Activated naive CD4-positive, alpha-beta T cell (primary cell): ENCODE measurements at places on chromosomes 1 and 21.

GRCh38 chr1:88698764-88699163, 14.7 kb downstream of the PKN2 start:
- DNase-seq: no peak

- DNase-seq: no peak
Measured at GRCh38 chr1:3992103-3992556, 92.1 kb upstream of the C1orf174 start.

DNA sequence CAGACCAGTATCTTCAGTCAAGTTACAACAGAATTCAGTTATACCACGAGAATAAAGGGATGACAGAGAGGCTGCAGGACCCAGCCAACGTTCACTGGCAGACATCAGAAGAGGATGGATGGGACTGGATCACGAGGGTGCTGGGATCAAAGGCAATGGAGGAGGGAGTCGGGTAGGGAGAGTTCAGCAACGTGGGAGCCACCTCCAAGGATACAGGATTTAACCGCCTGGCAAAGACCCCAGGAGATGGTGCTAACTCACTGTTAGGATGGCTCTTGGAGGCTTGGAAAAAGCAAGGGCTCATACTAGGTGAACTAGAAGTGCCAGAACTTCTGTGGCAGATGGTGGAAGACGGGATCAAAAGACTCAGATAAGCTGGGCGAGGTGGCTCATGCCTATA, 99.1 kb upstream of the DISP3 start:
- no peak for DNase-seq

GRCh38 chr1:119593805-119594204, 54.3 kb downstream of the ZNF697 start:
- no peak for DNase-seq

- no peak for DNase-seq
Measured at GRCh38 chr1:202362212-202362611, 13.7 kb downstream of the PPP1R12B start.

GRCh38 chr1:18929686-18930085, 26.8 kb downstream of the IFFO2 start:
- DNase-seq: no peak

DNA sequence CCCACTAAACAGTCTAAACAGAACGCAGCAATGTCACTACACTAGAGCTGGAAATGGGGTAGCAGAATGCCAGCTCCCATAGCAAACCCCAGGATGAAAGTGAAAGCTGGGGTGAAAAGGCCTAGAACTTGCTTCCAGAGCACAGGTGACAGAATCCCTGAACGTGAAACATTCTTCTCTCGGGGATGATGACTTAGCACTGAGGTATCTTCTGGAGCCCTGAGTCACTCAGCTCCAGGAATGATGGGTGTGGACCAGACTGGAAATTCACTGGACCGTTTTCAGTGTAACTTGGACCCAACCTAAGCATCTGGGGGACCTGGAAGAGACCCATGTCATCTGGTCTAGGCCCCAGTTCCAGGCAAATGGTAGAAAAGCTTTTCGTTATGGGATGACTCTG, 108.9 kb downstream of the CDC7 start:
- no peak for DNase-seq

- DNase-seq: no peak
Measured at GRCh38 chr1:162218975-162219374, 149.5 kb downstream of the NOS1AP start.

GRCh38 chr21:15894596-15894995, 164.8 kb downstream of the USP25 start:
- no peak for DNase-seq

GRCh38 chr1:11331036-11331944, 58.3 kb downstream of the UBIAD1 start:
- DNase-seq: no peak

GRCh38 chr1:151868486-151868885, 15.0 kb upstream of the THEM5 start:
- no peak for DNase-seq

- no peak for DNase-seq
Measured at GRCh38 chr1:108880850-108881249, 4.1 kb downstream of the GPSM2 start.

DNA sequence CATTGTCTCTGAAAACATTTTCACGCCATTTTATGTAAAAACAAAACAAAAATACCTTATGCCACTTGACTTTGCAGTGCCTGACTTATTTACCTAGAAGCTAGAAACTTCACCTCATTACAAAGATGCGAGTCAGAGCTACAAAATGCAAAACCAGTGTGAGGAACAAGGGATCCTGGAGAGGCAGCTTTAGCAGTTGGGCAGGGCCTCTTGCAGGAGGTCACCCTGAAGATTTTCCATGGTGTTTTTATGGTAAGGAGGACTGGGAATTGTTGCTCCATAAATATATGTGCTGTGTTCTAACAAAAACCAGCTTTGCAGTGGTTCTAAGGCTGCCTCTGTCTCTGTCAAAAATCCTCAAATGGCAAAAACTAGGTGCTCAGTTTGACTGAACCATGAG, 36.4 kb upstream of the TARBP1 start:
- DNase-seq: no peak

GRCh38 chr1:4000811-4001251, 100.8 kb upstream of the C1orf174 start:
- DNase-seq: no peak

DNA sequence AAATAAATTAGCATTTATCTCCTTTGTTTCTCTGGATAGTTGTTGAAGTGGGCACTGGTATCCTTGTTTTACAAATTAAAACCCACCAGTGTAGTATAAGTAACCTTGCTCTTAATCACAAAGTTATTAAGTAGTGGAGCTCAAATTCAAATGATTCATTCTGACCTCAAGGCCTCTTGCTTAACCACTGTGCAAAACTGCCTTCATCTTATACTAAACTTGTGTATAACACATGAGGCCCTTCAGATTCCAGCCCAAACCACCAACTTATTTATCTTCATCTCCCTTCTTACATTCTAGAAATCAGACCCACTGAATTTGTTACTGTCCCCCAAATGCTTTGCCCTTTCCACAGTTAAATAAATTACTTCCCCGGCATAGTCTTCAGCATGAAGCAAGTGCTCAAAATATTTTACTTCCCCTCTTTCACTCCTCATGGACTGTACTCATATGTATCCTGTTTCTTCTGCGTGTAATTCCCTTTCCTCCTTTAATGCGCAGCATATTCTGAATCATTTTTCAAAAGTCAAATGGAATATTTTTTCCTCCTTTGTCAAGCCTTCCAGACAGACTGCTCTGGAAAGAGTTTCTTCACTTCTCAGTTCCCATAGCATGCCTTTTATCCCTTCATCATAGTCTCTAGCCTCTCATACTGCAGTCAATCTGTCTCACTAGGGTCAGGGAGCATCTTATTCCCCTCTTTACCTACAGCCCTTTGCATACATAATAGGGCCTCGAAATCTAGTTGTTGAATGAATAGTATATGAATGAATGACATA, 19.0 kb upstream of the DNASE2B start:
- no peak for DNase-seq

GRCh38 chr21:37742532-37742931, 173.7 kb downstream of the KCNJ6 start:
- no peak for DNase-seq

GRCh38 chr1:27879374-27880082, 7.2 kb downstream of the THEMIS2 start:
- no peak for DNase-seq

DNA sequence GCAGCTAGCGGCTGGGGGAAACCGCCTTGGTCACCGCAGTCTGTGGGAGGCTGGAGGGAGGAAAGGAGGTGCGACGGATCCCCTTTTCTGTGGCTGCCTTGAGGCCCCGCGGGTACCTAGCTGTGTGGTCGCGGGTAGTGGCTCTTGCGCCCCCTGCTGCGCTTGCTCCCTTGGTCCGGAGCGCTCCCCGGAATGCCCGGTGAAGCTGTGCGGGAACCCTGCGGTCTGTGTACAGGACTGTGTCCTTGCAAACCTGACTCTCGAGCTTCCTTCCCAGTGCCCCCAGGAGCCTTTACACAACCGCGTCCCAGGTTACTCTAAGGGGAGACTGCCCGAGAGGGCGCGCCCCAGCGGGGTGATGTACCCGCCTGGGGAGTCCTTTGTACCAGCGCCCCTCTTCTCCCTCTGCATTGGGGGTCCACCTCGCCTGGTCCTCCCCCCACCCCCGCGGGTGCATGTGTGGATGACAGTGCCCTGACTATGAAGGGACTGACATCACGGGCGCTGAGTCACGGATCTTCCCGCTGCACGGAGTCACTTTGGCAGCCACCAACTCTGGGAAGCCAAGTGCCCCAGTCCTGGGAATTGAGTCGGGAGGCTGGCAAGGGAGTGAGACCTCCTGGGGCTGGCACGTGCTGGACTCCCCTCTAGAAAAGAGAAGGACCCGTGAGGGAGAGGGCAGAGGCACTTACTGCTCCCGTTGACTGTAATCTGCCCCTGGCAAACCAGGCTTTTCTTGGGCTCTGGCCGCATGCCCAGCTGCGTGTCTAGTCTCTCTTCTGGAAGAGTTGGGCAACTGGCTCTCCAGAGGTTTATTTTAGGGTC, 816 bp downstream of the IL6R start:
- DNase-seq: no peak

DNA sequence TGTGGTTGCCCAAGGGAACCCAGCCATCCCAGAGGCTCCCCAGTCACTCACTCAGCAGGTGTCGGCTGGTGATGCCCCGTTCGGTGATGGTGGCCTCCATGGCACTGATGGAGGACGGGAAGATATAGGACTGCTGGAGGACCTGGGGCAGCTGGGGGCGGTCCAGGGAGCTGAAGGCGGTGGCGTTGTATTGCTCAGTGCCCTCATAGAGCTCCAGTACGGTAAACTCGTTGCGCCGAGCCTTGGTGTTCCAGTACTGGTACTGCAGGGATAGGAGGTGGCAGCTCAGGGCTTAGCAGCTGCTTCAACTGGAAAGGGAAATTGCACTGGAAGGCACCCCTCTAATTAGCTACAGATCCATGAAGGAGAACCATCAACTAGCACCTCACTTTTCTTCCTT, 12.5 kb upstream of the UBR4 start:
- no peak for DNase-seq

DNA sequence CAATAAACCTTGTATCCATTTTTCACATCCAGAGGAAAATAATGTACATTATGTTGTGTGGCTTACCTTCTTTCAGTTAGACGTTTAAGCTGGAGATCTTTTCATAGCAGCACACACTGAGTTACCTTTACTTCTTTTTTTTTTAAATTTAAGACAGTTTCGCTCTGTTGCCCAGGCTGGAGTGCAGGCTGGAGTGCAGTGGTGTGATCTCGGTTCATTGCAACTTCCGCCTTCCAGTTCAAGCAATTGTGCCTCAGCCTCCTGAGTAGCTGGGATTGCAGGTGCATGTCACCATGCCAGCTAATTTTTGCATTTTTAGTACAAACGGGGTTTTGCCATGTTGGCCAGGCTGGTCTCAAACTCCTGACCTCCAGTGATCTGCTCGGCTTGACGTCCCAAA, 7.4 kb upstream of the CAMTA1 start:
- DNase-seq: no peak

GRCh38 chr1:226210571-226211176, 12.8 kb upstream of the MIXL1 start:
- no peak for DNase-seq

DNA sequence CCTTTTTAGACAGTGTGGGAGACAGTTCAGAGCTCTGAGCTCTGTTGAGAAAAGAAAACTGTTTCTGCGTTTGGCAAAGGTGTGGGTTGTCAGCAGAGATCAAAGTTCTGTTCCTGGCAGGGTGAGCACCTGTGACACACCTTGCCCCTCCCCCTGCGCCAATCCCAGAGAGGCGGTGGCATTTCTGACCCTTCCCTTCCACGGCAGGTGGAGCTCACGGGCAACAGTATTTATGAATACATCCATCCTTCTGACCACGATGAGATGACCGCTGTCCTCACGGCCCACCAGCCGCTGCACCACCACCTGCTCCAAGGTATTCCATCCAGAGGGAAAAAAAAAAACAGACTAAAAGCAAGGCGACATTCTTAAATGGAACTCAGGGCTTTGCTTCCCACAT, 20.7 kb downstream of the SIM2 start:
- DNase-seq: no peak

DNA sequence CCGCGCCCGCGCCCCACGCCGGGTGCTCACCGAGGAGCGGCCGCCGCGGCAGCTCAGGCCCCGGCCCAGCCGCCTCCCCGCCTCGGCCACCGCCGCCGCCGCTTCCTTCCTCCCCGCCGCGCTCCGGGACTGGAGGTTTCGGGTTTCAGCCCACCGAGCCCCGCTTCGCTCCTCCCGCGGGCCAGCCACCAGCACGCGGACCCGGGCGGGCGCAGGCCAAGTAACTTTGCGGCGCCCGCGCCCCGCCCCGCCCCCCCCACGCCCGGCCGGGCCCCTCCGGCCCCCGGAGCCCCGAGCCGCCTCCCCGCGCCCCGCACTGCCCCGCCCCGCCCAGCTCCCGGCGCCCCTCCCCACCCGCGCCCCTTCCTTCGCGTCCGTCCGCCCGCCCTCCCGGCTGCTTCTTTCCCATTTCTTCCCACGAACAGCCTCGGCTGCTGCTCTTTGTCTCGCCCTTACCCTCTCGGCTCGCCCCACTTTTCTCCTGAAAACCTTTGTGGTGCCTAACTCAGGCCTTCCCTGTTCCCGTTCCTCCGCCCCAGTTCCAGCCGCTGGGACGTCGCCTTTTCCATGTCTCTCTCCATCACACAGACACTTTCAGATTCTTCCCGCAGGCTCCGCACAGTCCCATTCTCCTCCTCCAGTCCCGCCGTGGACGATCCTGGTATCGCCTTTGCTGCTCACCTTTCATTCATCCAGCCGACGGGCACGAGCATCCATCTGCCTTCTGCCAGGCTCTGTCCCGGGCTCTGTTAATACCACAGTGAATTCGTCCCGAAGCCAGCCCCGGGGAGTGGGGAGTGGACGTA, at the start of gene GPR161:
TSS of gene GPR161 (minus strand) at position 222 of the 806 bp plus-strand sequence. CDS start 32,080 bp downstream, outside the sequence.
- no peak for DNase-seq

- no peak for DNase-seq
Measured at GRCh38 chr1:226603858-226604559, 55.4 kb downstream of the STUM start.

DNA sequence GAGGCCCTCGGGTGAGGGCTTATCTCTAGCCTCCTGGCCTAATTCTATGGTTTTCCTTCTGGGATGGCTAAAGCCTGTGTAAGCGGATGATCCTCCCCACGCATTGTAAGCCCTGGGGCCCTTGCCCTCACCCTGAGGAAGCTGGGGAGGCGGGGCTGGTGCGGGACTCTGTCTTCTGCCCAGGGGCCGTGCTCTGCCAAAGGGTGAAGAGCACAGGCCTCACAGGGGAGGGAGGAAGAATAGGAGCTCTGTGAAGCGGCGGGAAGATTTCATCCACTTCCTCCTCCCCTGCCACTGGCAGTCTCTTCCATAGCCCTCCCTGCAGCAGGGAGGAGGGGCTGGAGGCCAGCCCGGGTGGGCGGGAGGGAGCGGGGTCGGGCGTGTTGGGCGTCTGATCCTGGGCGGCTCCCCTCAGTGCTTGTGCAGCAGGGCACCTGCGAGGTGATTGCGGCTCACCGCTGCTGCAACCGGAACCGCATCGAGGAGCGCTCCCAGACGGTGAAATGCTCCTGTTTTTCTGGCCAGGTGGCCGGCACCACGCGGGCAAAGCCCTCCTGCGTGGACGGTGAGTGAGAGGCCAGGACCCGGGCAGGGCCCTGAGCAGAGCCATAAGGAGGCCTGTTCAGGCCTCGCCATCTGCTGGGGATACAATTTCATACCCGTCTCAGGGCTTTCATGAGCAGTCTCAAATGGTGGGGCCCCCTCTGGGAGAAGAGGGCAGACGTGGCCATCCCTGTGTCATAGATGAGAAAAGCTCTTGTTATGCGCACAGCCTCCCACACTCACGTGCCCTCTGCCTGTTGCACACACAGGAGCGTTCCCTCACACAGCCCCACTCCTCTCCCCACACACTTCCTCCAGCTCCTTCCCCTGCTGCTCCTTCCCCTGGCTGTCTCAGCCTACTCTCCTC, 7.7 kb upstream of the PPM1J start:
- no peak for DNase-seq

- no peak for DNase-seq
Measured at GRCh38 chr1:40857737-40858136, 4.4 kb downstream of the CITED4 start.

- no peak for DNase-seq
Measured at GRCh38 chr21:37128076-37128475, 55.0 kb downstream of the TTC3 start.
